ENCODE measurements at places on chromosomes 16 and 17.

GRCh38 chr17:17551361-17551760, 40.1 kb downstream of the PEMT start:
- no peak for DNase-seq

- DNase-seq = no peak
Observed at GRCh38 chr16:74999219-74999608, 390 bp downstream of the ZNRF1 start.

- no peak for DNase-seq
Observed at GRCh38 chr17:60249290-60249826, 99.6 kb downstream of the CA4 start.

- DNase-seq = no peak
Observed at GRCh38 chr17:78717431-78717980, 64.6 kb downstream of the CYTH1 start.

DNA sequence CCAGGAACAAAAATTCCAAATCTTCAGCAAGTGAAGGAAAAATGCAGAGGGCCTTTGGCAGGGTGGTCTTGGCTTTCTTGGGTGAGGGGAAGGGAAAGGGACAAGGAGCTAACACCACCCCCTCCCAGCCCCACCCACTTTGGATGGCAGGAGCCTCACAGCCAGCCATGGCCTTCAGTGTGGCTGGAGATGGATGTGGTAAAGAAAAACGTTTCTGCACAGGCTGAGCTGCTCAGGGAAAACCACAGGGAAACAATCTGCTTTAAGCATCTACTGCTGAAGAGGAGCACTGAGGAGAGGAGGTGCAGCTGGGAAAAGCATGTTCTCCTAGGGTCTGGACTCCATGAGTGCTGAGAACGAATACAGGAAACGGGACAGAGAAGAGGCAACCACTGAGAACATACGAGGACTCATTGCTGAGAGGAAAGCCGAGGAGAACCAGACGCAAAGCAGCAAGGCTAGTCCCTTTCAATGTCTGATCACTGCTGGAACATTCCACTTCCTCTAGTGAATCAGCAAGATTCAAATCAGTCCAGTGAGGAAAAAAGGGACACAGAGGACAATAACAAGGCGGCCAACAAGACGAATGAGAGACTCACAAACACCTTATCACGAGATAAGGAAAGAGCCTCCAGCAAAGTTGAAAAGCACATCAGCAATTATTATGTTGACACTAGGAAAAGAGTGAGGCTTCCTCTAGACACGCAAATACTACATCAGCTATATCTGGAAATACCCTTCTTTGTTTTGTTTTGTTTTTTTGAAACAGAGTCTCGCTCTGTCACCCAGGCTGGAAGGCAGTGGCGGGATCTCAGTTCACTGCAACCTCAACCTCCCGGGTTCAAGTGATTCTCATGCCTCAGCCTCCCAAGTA, 41.7 kb downstream of the ZZEF1 start:
- no peak for DNase-seq
